Stimulated activated CD8-positive, alpha-beta memory T cell treated with anti-CD3 and anti-CD28 coated beads, Interleukin-2, amount 100 ng/mL, for 48 hours (primary cell): ENCODE measurements at places on chromosomes 12 and 14.
A peak's percentile ranks its signal among the peaks of the same experiment; 100 is the strongest.

- DNase-seq: no peak
Measured at GRCh38 chr14:56324454-56324853, 206.2 kb downstream of the PELI2 start.

- DNase-seq: peak; percentile 20
Measured at GRCh38 chr14:80930836-80931389, 10.6 kb downstream of the CEP128 start.

GRCh38 chr12:4135919-4136605 lies 137.5 kb upstream of the CCND2 start:
- peak; percentile 54 for DNase-seq

GRCh38 chr14:52553671-52554575 lies 1.3 kb downstream of the GPR137C start:
- peak; percentile 58 for DNase-seq

GRCh38 chr12:8779862-8780261 lies 42.6 kb upstream of the A2ML1 start:
- DNase-seq: no peak

- DNase-seq: no peak
Measured at GRCh38 chr12:132560364-132560613, 50.1 kb downstream of the LRCOL1 start.

DNA sequence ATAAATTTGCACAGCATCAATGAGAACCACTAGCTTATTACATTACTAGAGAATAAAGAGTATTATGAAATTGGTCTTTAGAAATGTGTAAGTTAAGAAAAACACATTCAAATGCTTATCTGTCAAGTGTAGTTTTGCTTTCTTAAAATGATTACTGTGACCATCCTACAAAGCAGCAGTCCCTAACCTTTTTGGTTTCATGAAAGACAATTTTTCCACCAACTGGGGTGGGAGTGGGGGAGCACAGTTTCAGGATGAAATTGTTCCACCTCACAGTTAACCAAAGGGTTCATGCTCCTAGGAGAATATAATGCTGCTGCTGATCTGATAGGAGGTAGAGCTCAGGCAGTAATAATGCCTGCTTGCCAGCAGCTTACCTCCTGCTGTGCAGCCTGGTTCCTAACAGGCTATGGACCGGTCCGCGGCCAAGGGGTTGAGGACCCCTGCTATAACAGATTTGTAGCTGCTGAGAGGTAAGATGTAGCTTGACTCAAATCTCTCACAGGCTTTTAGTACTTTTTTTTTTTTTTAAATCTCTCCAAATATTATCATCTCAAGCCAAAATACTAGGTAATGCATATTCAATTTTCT lies 45.4 kb downstream of the PPP4R3A start:
- DNase-seq: no peak

- DNase-seq: no peak
Measured at GRCh38 chr14:104239185-104239775, 100.9 kb downstream of the KIF26A start.

DNA sequence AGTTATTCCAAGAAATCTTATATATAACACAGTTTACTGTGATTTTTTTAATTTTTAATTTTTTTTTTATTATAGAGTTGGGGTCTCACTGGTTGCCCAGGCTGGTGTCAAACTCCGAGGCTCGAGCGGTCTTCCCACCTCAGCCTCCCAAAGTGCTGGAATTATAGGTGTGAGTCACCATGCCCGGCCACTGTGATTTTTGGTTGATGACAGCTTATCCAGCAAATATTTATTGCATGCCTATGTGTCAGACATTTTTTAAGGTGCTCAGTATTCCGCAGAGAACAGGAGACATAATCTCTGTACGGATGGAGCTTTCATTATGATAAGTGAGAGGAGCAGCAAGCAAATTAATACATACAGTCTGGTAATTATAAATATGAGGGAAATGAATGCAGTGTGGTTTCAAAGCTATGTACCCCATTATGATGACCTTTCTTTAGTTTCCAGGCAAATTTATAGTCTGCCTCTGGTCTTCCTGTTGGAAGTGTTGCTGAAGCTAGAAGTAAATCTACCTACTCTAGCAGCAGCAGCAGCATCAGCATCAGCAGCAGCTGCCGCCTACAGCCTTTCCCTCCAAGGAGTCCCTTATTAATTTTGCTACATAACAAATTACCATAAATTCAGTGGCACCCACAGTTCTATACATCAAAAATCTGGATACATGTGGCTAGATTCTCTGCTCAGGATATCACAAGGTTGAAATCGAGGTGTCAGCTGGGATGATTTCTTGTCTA lies 32.3 kb downstream of the FRS2 start:
- DNase-seq: no peak
